ENCODE measurements at places on chromosomes 3 and 15.
A peak's percentile ranks its signal among the peaks of the same experiment; 100 is the strongest.

GRCh38 chr15:58518626-58519025, 86.8 kb downstream of the LIPC start:
- no peak for DNase-seq

- peak; percentile 28 for DNase-seq
Measured at GRCh38 chr3:113574213-113574612, 41.9 kb downstream of the SIDT1 start.

DNA sequence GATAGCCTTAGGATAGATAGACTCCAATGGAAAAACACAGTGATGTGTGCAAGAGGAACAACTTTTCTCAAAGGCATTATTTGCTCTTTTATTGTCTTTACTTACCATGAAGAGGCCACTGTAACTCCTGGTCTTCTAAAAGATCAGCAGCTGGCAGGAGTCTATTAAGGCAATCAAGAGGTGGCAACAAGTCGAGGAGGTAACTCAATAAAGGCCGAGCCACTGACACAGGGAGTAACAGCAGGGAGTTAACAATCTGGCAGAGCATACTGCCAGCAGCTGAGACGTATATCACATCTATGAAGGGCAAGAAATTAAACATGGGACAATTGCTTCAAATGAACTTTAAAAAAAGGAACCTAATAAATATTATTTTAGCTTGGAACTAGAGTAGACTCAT, 106.2 kb downstream of the HERC1 start:
- no peak for DNase-seq

DNA sequence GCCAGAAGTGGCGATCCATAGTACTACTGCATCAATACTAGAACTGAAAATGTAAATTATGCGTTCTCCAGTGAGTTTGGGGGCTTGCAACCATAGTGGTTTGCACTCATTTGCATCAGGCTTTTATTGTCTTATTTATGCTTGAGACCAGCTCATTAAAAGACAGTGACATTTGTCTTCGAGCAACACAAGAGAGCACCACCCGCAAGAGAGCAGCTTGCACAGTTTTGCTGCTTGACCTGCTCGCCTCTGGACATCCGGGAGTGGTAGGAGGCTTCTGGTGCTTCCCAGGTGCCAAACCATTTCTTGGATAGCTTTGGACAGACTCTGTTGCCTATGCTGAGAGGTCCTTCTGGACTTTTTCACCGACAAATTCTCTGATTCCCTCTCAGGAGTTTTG, 294.6 kb downstream of the MEX3B start:
- DNase-seq: no peak

- no peak for DNase-seq
Measured at GRCh38 chr3:171350364-171350763, 109.8 kb downstream of the TNIK start.

DNA sequence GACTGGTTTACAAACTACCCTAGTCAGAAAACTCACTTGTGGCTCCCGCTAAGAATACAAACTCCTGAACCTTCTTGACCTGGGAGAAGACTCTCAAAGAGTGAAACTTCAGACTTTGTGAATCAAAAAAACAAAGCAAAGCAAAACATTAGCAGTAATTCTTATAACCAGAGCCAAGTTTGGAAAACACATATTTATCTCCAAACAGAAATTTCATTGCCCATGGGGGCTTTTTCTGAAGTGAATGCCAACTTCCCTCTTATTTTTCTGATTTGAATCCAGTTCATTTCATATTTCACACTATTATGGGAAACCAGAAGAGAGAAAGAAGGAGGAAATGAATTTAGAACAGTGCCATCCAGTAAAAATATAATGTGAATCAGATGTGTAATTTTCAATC, 55.7 kb upstream of the ZNF385D start:
- no peak for DNase-seq

DNA sequence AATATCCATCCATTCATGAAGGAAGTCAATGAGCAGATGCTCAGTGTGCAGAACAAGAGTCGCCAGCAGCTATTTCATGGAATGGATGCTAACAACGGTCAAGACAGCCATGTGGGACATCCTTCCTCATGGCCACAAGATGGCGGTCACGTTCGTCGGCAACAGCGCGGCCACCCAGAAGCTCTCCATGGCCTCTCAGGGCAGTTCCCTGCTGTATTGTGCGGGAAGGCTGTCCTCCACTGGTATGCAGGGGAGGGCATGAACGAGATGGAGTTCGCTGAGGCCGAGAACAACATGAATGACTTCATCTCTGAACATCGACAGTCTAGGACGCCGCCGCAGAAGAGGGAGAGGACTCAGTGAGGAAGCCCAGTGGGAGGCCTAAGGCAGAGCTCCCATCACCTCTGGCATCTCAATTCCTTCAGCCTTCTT, 208.3 kb downstream of the TJP1 start:
- DNase-seq: no peak

DNA sequence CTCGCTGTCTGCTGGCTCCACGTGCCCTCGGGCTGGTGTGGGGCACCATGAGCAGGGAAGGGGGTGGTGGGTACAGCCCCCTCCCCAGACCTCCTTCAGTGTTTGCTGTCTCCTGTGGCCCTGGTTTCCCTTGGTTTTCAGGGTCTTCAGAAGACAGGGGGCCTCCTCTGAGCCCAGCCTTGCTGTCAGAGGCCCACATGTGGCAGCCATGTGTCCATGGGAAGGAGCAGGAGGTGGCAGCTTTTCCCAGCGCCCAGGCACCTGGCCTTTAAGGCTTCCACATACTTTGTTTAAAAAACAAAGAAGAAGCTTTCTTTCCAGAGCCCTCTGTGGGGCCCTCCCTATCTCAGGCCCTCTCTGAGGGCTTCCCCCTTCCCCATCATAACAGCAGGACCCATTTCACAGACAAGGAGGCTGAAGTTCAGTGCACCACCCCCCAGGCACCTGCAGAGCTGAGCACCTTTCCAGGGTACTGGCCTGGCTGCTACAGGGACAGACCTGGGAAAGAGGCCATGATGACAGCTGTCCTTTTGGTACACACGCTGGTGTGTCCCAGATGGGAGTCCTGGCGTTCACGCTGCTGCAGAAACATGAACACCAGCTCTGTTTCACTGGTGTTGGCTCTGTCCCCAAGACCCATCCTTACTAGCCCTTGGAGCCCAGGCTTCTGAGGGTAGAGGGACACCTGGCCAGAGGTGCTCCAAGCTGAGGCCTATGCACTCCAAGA, 73.7 kb downstream of the DNAJB8 start:
- DNase-seq: no peak

DNA sequence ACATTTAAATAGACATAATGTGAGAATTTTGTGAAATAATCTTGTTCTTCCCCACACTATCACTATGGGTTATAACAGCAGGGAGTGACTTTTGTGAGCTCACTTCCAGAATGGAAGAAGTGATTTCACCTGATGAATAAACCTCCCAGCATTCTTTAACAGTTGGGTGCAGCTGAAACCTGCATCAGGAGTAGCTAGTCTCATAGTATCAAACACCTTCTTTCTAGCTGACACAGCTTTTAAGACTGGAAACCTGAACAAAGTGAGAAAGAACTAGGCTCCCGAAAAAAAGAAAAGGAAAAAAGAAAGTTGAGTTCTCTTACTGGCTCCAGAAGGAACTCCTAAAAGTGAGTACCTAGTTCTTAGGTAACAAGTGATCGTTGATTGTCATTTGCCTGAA, 61.1 kb upstream of the UNC13C start:
- peak; percentile 39 for DNase-seq

Measured in bronchial epithelial cell (primary cell).